Stimulated activated naive CD4-positive, alpha-beta T cell (primary cell): ENCODE measurements at places on chromosomes 7 and 10.

- no peak for DNase-seq
Observed at GRCh38 chr10:120940299-120940900, 89.2 kb downstream of the WDR11 start.

GRCh38 chr10:23106331-23107072 lies 11.1 kb downstream of the MSRB2 start:
- no peak for DNase-seq

- no peak for DNase-seq
Observed at GRCh38 chr10:51095444-51095843, 21.2 kb downstream of the PRKG1 start.

DNA sequence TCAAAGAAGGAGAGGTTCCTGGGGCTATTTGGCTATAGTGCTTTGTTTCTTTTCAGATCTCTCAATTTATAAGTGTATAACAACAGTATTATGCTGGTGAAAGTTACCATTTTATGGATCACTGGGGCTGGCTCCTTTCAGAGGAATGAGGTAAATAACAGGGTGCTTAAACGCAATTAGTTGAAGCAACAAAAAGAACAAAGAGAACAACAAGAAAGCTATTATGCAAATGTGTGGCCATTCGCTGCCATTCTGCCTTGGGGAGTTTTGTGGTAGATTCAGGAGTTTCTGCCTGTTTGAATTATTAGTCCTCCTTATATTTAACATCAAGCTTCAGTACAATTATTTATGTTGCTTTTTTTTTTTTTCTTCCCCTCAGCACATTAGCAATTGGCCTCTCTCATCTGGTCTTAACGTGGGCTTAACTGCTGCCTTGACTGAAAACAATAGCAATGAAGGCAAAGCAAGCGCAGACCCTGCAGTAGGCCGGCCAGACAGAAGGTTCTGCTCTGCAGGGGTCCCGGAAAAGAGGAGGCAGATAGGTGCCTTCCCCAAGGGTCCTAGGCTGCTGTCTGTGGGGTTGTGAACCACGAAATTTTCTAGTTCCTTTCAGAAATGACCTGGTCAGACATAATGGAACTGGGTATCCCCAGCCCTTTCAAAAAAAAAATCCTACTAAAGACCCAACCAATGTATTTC lies 339.9 kb upstream of the PODXL start:
- DNase-seq: no peak

DNA sequence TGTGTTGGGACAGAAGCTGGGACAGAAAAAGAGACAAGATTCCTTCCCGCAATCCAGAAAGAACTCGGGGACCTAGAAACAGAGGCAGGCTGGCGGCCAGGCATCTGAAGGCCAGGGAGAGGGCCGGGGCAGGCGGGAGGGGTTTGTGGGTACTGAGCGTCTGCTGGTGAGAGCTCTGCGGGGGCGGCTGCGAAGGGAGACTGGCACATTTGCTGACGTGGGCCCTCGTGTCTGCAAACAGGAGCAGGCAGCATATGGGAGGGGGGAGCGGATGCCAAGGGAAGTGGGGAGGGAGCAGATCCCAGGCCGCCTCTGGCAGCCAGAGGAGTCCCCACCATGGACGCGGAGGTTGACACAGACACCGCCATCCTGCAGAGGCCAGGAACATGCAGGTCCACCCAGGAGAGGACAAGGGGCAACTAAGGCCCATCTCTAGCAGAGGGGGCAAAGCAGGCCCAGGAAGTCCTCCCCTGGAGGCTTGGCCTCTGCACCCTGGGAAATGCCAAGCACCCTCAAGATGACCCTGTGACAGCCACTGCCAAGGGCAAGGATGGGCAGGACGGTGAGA lies 32.2 kb downstream of the KCNH2 start:
- no peak for DNase-seq

- no peak for DNase-seq
Observed at GRCh38 chr10:30540276-30540675, 89.3 kb downstream of the LYZL2 start.

- DNase-seq: no peak
Observed at GRCh38 chr10:71161425-71161824, 50.9 kb upstream of the UNC5B start.

DNA sequence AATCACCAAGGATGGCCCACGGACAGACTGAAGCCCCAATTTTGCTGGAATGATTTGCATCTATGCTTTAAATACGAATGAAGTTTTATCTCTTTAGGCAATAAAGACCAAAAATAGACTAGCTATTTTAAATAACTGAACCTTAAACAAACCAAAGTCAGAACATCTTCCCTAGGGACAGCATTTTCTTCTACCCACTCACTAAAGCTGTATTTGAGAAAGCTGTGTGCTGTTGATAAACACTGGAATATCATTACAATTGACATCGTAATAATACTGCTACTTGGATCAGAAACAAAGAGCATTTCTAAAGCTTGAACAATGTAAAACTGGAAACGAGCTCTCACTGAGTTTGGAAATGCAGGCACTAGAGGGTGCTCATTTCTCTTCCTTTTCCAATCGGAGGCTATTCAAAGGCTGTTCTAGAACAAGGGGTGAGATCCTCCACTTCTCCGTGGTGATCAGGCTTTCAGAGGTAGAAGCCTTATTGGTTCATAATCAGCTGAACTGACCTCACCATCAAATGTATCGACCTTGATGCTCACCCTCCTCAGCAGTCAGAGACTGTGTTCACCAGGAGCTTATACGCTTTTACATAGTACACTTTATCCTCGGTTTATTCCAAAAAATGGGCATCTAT lies 225.3 kb upstream of the PRSS1 start:
- DNase-seq: no peak

- no peak for DNase-seq
Observed at GRCh38 chr10:118495499-118495898, 99.9 kb downstream of the PRLHR start.

GRCh38 chr7:94276795-94277194 lies 117.9 kb upstream of the COL1A2 start:
- DNase-seq: no peak

DNA sequence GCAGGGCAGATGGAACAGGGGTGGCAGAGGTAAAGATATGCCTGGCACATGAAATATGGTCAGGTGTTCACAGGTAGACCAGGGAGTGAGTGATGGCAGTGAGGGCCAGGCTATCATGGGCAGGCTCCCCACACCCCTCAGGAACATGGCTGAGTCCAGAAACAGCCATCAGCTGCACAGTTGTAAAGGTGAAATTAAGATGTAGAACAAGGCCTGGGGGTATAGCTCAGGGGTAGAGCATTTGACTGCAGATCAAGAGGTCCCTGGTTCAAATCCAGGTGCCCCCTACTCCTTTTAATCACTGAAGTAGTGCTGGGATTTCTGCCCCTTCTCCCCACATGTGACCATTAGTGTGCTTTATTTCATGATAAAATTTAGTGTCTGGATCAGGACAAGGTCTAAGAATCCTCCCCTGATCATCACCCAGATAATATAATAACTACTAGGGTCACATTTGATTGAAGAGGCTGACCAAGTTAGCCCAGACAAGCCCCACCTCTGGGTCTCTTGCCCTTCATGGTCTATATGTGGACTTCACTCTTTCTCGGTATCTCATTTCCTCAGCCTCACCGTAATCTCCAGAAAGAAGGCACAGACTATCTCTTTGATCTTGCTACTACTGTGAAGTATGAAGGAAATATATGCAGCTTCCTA lies 69.0 kb downstream of the ZNF783 start:
- no peak for DNase-seq

DNA sequence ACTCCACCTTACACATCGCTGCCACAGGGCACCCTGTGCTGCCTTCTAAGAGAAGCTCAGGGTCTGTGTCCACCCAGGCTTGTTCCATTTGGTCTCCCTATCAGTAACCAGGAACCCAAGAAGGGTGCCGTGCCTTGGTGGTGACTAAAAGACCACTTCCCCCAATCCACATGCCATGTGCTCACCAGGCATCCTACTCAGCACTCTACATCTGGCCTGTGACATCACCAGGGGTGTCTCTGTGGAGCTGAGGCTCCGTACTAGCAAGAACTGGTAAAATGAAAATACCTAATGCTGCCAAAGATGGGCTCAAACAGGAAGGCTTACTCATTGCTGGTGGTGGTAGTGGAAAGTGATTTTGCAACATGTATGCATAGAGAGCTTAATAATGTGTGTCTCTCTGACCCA lies 19.0 kb upstream of the C10orf71 start:
- DNase-seq: no peak

DNA sequence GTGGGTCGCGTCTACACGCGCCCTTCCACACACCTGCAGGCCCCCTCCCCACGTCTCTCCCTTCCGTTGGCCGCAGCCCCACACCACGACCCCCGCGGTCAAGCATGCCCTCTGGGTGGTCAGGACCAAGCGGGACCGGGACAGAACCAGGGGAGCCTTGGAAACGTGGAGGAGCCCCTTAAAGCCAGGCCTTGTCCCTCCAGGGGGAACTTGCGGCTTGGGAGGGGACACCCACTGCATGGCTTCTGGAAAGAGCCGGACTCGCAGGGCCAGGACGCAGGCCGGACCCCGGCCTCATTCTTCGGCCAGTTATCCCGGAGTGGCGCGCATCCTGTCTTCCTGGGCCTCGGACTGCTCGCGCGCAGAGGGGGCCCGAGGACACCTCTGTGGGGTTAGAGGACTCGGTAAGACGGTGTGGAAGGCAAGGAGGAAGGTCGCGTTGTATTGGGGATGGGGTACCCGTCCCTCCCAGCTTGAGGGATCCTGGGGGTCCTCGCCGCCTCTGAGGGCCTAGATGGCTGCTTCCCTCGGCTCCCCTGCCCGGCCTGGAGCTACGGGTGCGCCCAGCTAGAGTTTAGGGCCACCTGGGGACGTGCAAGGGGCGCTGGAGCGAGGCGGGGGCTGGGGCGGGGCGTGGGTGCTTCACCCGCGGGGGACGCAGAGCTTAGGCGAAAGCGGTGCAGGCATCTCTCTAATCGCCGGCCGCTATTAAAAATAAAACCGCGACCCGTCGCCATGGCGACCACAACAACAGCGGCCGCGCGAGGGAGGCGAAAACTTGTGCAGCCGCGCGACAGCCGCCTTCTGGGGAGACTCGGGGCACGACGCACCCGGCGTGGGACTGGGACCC lies 1.8 kb upstream of the PDGFA start:
- DNase-seq: no peak

DNA sequence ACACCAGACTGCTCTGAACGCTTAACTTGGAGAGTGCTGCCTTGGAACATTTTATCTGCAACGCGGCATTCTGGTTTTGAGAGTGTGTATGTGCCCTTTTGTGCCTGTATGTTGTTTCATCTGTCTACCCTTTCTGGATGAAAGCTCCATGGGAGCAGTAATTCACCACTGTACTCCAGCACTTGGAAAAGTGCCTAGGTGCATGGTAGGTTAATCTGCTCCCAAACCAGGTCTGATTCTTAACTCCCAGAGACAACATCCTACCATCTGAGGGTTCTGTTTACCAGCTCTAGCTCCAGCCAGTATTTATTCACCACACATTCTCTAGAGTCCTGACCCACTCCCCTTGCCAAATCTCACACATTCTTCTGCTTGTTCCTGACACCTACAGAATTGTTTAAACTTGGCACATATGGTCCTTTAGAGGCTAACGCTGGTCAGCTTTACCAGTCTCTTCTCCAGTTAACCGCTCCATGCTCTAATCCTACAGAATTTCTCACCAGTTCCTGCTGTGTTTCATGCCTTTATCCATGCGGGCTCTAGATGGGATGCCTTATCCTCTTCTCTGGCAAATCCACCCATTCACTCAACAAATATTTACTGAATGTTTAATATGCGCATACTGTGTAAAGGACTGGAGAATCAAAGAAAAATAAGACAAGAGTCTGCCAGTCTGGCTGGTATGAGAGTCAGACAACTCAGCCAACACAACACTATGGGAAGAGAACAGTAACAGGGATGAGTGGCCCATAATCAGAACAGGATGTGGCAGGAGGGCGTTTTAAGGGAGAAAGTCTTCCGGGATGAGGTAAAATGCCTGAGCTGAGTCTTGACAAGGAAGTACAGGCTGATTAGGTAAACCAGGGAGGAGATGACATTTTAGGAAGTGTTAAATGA lies 46.3 kb downstream of the MTPN start:
- DNase-seq: no peak

GRCh38 chr10:44995581-44995913 lies 5.2 kb upstream of the ZNF22 start:
- DNase-seq: no peak

- no peak for DNase-seq
Observed at GRCh38 chr10:79930267-79930666, 18.6 kb downstream of the SFTPD start.

DNA sequence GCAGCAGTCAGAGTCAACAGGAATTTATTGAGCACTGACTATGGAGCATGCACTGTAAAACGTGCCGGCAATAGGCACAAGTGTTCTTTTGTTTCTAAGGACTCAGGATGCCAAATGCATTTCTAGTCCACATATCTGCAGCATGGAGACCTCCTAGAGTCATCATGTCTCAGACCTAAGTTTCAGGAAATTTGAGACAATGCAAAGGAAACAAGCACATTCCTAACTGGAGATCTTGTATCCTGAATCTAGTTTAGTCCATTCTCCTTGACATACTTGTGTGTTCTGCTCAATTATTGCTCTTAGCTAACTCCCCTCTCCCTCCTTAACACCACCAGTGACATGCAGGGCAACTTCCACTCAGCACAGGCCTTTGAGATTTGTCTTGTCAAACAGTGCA lies 173.2 kb downstream of the ZNF438 start:
- no peak for DNase-seq

DNA sequence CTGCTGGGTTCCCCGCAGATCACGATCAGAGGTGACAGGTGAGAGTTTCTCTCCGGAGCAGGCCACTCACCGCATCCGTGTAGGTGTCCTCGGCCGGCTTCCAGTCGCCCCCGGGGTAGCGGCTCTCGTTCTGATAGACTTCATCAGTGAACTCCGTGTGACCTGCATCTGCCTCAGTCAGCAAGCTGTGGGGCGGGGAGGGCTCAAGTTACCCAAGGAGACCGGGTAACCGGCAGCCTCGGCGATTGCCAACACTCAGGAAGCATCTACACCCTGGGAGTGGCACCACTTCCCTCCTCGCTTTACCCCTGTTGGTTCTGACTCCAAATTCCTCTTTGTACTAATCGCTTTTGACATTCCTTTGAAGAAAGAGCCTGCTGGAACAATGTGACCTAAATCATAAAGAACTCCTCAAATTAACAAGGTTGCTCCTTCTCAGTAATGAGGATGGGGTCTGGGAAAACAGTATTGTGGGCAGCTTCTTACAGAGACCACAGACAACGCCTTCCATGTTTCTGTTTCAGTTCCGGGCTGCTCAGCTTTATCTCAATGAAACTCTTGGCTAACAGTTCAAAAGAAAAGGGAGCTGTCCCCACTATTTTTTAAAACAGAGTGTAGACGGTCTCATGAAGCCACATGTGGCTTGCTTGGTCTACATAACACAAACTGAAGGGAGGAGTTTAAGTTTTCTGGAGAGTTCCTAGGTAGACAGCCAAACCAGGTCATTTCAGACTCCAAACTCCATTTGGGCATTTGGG lies 118.1 kb downstream of the MYOF start:
- DNase-seq: no peak

- no peak for DNase-seq
Observed at GRCh38 chr10:130686689-130687300, 550.6 kb downstream of the GLRX3 start.

- DNase-seq: no peak
Observed at GRCh38 chr7:55191161-55191925, 172.5 kb downstream of the EGFR start.
